ENCODE measurements at places on chromosomes 7 and 10.

DNA sequence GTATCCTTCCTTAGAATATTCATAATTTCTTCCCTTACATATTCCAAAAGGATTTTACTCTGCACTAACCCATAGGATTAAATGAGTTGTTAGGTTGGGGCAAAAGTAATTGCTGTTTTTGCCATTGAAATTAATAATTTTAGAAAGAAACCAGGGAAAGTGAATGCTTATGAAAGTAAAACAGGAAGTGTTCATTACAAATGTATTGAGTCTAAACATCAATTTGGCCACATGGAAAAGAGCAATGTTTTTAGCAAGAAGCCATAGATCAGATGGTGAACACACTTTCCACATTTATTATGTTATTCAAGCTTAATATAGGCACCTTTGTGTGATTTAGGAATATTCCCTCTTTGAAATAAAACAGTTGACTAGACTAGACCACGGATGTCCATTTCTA lies 102.9 kb downstream of the SUGCT start:
- no peak for DNase-seq

DNA sequence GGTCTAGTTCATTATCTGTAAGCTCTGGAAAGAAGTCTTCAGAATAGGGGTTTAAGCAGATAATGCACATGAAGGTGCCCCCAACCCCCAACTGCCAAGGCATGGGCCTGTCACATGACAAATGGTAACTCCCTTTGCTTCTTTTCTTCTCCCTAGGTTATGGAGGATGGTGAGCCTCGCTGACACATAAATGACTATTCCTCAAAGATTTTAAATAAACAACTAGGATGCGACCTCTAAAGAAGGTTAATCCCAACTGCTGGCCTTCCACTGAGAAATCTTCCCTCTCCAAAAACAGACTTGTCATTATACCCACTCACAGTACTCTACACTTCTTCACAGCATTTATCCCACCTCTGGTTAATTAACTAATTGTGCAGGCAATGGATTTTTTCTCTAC lies 75.7 kb upstream of the FAM133B start:
- DNase-seq = no peak

DNA sequence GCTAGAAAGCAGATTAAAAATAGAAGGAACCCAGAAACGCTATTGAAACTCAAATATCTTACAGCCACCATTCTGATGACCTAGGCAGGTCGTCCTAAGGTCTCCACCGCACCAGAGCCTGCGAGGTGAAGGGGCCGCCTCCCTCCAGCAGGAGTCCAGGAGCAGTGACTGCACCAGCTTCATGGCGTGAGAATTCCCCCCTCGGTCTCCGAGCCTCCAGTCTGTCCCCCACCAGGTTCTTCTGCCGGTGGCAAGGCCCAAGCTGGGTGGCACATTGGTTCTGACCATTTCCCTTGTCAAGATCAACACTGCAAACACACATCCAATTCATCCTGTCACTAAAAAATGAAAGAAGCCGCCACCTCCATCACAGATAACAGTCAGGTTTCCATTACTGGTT lies 98.7 kb downstream of the DIP2C start:
- DNase-seq = no peak

GRCh38 chr10:127407551-127407950 lies 141.6 kb upstream of the NPS start:
- DNase-seq = no peak

DNA sequence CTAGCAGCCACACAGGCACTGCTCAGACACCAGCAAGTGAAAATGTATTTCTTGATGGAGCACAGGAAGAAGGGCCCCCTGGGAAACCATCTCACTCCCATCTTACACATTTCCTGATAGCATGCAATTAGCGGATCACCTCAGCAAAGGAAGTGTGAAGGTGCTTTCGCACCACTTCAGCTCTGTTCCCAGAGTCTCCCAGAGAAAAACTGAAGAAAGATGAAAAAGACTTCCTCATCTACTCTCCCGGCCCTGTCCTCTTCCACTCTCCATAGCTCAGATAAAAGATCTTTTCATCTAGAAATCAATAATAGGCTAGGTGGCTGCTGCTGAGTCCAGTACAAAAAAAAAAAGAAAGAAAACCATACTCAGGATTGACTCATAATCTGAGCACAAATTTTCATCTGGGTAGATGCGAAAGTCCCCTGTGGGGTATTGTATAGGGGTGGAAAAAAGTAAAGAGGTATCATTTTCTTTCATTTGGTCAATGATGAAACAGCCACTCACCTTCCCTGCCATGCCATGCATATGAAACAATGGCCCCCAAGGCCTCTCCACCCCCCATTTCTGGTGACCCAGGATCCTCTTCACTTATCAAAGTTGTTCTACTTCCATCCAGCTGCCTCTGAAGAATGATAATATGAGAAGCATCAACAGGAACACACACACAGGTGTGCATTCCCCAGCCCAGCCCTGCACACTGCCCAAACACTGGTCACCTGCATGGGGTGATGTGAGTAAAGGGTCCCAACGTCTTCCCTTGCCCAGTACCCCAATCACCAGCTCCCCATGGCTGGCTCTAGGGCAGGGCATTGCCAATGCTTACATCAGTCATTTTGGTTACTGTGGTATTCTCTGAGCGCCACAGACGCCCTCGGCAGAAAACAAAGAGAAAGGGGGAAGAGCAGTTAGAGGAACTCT lies 48.8 kb upstream of the DGKI start:
- no peak for DNase-seq

- DNase-seq = no peak
Measured at GRCh38 chr10:71069909-71070666, 142.3 kb upstream of the UNC5B start.

DNA sequence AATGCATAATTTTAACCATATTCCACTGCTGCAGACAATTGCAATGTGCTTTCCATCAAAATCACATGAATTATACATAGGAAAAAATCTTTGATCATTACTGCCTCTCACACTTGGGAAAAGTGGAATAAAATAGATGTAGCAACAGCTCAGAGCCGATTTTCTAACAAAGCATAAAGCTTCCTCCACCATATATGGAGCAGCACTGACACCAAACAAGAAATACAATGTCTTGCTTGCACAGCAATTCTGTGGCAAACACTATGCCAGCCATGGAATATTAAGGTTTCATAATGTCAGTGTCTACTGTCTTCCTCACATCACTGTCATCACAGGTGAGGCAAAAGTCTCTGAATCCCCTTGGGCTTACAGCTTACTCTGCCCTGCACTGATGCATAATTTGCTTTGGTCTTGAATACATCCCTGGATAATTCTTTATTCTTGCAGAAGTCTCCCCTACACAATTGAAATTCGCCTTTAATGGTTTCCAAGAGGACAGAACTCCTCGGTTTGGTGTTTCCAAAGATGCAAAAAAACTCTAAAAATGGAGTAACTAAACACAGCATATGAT lies 198.5 kb downstream of the CACNA2D1 start:
- no peak for DNase-seq

- DNase-seq = no peak
Measured at GRCh38 chr7:51543801-51544553, 227.4 kb upstream of the COBL start.

GRCh38 chr7:117829450-117830117 lies 43.7 kb downstream of the CTTNBP2 start:
- DNase-seq = no peak

DNA sequence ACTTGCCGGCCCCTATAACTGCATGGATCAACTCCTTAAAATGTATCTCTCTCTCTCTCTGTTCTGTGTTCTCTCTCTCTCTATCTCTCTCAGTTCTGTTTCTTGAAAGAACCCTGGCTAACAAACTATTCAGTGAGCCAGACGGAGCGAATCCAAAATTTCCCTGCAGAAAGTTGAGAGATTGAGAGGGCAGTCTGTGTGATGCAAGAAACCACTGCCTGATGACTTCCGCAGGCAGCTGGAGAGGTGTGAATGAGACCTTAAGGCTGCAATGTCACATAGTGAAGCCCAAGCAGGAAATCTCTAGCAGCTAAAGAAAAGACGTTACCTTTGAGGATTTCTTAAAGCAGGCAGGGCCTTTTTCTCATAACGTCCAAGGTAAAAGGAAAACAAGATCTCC lies 17.3 kb downstream of the FAM107B start:
- DNase-seq = no peak

DNA sequence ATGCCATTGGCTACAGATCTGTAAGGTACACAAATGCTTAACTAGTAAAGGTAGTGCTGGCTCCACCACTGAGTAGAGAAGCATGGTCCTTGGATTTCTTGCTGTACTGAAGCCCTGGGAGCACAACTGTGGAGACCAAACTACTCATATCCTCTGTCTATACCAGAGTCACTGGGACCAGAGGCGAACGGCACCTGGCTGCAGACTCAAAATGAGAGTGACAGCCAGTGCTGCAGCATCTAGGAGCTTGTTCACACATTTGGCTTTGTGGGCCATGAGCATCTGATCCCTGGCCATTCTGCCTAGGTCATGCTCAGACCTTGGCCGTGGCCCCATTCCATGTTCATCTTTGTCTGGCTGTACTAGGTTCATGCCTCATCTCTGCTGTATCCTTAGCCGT lies 31.9 kb downstream of the LRRC18 start:
- no peak for DNase-seq

- no peak for DNase-seq
Measured at GRCh38 chr7:11376529-11376928, 402.9 kb downstream of the PHF14 start.

- DNase-seq = no peak
Measured at GRCh38 chr10:122021828-122022227, 32.9 kb downstream of the TACC2 start.

- no peak for DNase-seq
Measured at GRCh38 chr10:48507933-48508790, 96.7 kb downstream of the ARHGAP22 start.

DNA sequence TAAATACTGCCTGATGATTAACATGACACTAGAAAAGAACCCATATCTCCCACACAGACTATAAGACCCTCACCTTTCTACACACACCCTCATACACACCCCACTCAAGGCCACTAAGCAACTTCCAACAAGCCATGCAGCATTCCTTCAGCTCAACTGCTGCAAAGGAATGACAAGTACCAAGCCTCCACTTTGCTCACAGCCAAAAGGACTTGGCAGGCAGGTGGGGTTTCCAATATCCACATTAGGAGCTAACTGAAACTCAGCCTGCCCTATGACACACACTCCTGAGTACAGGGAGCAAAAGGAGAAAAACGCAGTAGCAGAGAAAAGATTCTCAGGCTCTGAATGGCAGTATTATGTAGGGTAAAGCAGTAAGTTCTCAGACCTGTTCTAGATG lies 13.4 kb downstream of the USP54 start:
- no peak for DNase-seq

GRCh38 chr10:44312401-44312800 lies 72.5 kb downstream of the CXCL12 start:
- DNase-seq = no peak

GRCh38 chr10:34966040-34966439 lies 124.1 kb downstream of the CUL2 start:
- DNase-seq = no peak

- DNase-seq = no peak
Measured at GRCh38 chr10:52768001-52768532, 4.5 kb downstream of the MBL2 start.

- no peak for DNase-seq
Measured at GRCh38 chr7:74138945-74139843, 35.0 kb upstream of the EIF4H start.

GRCh38 chr7:36692456-36692855 lies 31.8 kb downstream of the AOAH start:
- DNase-seq = no peak

DNA sequence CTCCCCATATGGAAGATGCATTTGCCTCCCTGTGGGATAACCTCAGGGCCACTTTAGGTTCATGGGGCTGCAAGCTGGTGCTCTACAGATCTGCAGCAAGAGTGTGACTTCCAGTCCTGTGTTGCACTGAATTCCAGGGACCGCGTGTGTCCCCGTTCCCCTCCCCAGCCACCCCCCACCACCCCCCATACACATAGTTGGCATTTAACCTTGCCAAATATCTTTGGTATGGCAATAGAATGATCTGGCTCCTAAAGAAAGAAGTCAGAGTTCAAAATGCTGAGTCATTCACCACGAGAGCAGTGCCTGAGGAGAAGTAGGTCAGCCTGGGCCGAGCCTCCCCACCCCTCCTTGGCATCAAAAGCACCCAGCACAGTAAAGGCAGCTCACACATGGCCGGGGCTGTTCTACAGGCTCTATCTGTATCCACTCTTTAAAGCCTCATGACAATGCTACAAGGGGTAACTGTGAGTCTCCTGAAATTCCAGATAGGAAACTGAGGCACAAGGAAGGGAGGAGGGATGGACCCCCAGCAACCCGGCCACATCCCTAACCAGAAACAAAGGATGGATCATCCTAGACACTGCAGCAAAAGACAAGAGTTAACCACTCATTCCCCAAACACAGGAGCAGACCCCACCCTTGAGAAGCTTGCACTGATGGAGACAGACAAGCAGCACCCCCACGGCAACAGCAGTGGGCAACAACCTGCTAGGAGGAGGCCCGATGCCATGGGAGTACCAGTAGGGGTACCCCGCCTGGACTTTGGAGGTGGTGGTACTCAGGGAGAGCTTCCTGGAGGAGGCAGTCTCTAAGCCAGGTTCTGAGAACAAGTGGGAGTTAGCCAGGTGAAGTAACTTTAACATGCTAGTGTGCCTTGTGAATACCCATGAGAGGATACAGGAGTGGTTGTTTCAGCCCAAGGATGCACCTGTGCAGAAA lies 70.3 kb upstream of the NANOS1 start:
- no peak for DNase-seq

DNA sequence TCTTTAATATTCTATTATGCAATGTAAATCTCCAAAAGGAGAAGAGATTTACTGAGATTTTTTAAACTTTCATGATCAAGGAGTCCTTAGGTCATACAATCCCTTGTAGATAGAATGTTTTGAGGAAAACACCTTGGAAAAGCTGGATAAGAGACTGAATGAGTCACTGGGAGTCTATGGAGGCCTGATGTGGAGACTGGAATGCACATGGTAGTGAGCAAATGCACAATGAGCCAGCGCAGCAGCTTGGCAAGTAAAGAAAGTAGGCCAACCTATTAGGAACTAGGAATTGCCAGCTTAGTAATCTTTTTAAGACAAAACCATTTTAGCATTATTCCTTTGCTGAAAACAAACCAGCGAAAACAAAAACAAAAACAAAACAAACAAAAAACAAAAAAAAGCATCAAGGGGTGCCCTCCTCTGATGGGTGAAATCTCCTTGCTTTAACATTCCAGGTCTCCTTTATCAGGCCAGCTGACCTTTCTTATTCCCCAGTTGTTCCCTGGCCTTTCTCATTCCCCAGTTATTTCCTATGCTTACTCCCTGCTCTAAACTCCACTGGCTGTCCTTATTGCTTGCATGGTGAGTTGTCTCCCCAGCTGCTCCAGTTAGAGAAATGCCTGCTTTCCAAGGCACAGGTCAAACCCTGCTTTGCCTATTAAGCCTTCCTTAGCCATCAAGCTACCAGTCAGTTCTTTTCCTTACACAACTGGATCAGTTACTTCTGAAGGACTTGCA lies 135.8 kb downstream of the PLCE1 start:
- DNase-seq = no peak

GRCh38 chr10:20207653-20208052 lies 391.4 kb downstream of the PLXDC2 start:
- no peak for DNase-seq

GRCh38 chr7:75662579-75663301 lies 76.0 kb downstream of the HIP1 start:
- DNase-seq = no peak

GRCh38 chr10:65528986-65529385 lies 1396.8 kb upstream of the LRRTM3 start:
- no peak for DNase-seq

- no peak for DNase-seq
Measured at GRCh38 chr7:25638590-25639244, 410.4 kb upstream of the NPVF start.

- no peak for DNase-seq
Measured at GRCh38 chr10:119675483-119676170, 24.4 kb downstream of the BAG3 start.

Measured in stimulated activated CD4-positive, alpha-beta T cell treated with anti-CD3 and anti-CD28 coated beads, Interleukin-2, amount 100 ng/mL, for 48 hours (primary cell).